ENCODE measurements at places on chromosomes 2 and 18. TPM values are rescaled to one million over a fixed set of nuclear protein-coding genes. Genes with fewer than 3 reads are reported as not detected.

- ATAC-seq, result no peak
Measured at GRCh38 chr2:213751446-213751845, 467.2 kb downstream of the SPAG16 start.

DNA sequence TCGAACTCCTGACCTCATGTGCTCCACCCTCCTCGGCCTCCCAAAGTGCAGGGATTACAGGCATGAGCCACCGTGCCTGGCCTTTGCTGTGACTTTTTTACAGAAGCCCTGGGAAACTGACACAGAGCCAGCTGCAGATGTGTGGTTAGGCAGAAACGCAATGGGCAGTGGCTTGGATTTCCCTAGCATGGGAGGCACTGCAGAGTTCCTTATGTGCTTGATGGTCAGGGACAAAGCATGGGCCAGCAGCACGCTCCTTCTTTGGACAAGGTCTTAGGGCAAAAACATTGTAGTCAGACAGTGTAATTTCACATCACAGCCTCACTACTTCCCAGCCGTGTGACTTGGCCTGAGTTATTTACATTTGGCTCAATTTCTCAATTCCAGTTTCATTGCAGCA lies 153.9 kb downstream of the RNF144A start:
- ATAC-seq, result no peak

DNA sequence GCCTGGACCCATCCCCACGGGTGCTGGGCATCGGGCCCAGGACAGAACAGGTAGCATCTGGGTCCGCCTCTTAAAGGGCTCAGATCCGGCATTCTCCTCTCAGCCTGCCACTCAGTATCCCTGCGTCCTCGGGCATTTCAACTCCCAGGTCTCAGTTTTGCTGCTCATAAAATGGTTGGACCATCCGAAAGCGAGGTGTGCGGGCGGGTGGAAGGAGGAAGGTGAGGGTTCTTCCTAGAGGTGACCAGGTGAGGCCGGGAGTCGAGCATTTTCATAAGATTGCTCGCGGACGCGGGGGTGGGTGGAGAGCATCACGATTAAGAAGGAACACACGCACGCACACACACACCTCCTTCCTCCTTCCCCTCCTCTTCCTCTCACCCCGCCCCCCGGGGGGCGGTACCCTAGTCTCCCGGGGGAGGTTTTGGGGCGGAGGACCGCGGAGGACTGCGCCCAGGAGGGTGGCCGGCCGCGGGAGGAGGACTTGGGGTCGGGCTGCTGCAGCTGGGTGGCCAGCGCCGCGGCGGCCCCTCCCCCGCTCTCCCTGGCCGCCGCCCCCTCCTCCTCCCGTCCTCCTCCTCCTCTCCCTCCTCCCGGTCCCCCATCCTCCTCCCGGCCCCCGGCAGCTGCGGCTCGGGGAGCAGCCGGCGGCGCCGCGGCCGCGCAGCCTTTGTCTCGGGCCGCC lies 97.9 kb upstream of the GPR45 start:
- peak; percentile 73 for ATAC-seq

- no peak for ATAC-seq
Measured at GRCh38 chr2:233148354-233148753, 88.2 kb downstream of the INPP5D start.

GRCh38 chr2:69062307-69062962 lies 49.5 kb downstream of the ANTXR1 start:
- no peak for ATAC-seq

- ATAC-seq, result peak; percentile 51
Measured at GRCh38 chr18:9108911-9109310, 6.4 kb downstream of the NDUFV2 start.

- no peak for ATAC-seq
Measured at GRCh38 chr18:49321797-49322461, 138.5 kb downstream of the DYM start.

Gene RBM45
- 5.7 TPM for total RNA-seq

Gene NR4A2
- total RNA-seq, result 11.9 TPM

Gene CCDC121
- 0.45 TPM for total RNA-seq

Gene EFHD1
- total RNA-seq, result 1.1 TPM

Gene PLB1
- total RNA-seq, result 0.61 TPM

Gene PCARE
- not detected for total RNA-seq

Gene SERPINB8
- total RNA-seq, result 16.5 TPM

Gene AAK1
- total RNA-seq, result 94.3 TPM
